AG04450 (cell line): ENCODE measurements at places on chromosomes 2 and 18. TPM values are rescaled to one million over a fixed set of nuclear protein-coding genes. Genes with fewer than 3 reads are reported as not detected.

DNA sequence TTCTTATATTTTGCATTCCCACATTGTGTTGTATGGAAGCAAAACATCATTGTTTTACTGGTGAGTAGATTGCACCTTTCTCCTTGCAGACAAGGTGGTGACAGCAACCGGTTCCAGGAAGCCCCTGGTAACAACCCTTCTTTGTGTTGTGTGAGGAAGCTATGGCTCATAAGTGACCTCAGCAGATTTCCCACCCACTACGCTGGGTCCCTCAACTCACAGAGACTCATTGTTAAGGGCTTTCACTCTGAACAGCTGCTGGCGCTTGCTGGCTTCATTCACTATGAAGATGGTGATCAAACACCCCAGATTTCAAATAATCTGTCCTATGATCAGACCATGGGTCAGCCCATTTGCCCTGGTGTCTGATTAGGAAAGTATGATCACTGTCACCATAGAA, 53.4 kb downstream of the WIPF1 start:
- DNase-seq = no peak

DNA sequence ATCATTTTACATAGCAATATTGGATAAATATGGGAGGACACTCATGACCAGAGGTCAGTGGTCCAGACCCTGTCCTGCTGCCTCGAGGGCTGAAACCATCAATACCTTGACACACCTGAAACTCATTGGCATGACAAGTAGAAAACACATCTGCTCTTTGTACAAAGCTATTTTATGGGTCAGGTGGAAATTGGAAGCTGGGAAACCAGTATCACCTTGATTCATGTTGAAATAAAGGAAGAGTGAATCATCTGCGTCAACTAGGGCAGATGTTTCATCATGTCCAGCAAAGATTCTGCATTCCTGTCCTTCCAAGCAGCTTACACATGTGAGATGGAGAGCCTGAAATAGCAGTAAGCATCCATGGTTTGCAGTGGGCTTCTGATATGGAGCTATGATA, 80.0 kb upstream of the ERBB4 start:
- no peak for DNase-seq

DNA sequence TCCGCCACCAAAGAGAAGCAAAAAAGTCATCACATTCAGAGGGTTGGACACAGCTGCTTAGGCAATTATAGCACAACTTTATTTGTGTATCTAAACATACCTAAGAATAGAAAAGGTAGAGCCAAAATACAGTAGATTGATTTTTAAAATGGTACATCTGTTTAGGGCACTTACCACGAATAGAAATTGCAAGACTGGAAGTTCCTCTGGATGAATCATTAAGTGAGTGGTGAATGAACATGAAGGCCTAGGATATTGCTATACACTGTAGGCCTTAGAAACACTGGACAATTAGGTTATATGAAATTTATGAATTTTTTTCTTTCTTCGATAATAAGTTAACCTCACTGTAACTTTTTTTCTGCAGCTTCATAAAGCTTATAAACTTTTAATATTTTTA, 687.0 kb downstream of the BCL11A start:
- DNase-seq = no peak

DNA sequence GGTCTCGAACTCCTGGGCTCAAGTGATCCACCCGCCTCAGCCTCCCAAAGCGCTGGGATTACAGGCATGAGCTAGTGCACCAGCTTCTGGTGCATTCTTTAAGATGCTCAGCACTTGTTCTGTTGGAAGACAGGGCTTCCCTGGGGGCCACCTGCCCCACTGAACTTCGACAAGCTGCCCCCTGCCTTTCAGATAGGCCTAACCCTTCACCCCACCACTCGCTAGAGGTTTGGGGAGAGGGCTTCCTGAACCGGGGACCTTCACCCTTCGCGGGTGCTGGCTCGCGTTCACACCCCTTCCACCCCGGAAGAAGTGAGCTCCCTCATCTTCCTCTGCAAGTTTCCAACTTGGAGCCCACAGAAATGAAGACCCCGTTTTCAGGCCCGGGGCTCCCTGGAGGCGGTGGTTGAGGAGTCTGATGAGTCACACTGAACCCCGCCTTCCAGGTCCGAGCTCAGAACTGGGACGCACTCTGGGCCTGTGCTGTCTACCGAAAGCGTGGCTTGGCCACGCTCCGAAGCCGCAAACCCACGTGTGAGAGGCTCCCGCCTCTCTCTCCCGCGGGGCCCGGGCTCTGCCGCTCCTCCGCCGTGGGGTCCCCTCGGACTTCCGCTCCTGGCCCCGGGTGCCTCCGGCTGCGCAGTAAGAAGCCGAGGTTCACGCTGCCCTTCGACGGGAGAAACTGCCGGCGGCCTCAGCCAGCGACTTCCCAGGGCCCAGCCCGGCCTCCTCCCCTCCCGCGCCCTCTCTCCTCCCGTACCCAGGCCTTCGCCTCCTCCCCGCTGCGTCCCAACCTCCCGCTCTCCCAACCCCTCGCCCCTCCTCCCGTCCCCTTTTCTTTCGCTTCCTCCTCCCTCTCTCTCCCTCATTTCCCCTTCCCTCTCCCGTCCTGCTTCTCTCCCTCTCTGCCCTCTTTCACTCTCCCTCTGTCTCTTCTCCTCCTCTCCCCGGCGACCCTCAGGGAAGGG, 47.5 kb upstream of the SP3 start:
- no peak for DNase-seq

MRO gene
- polyA plus RNA-seq = 0.06 and 0.27 TPM in 2 replicates

DNA sequence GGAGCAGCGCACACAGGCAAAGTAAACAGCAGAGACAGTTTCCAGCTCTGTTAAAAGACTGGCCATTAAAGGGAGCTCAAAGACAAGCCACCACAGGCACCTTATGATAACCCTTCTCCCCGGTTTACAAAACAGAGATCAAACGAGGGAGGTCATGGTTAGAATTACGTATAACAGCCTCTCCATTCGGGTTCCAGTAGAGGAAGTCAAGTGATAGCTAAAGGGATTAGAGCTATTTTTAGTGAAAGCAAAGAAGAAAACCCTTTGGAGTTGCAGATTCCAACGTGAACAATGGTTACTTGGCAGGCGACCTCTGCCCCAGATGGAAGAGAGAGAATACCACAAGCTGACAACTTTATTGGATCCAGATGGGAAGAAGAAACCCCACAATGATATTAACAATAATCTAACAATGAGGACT, 31.2 kb upstream of the EDAR start:
- no peak for DNase-seq

TUBB8B gene
- 0.12 TPM in 1 of 2 replicates, not detected in the other for polyA plus RNA-seq

GRCh38 chr18:4765401-4765800, 310.3 kb upstream of the DLGAP1 start:
- no peak for DNase-seq

DNA sequence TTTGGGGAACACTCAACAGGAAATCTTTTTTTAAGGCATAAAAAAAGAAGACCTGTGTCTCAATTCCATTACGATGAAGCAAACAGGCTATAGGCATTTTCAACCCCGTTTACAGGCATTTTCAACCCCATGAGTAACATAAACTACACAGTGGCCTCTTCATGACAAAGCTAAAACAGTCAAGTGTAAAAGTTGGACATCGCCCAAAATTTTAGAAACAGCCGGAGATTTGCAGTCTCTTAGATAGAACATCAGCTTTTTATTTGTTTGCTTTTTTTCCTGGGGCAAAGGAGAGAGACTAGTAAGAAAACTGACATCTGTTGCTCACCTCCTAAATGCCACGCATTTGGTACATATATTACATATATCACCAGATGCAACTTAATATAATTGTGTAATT, 173.7 kb downstream of the CMPK2 start:
- DNase-seq = no peak

DYSF gene
- polyA plus RNA-seq = 0.02 and 0.07 TPM in 2 replicates

DNA sequence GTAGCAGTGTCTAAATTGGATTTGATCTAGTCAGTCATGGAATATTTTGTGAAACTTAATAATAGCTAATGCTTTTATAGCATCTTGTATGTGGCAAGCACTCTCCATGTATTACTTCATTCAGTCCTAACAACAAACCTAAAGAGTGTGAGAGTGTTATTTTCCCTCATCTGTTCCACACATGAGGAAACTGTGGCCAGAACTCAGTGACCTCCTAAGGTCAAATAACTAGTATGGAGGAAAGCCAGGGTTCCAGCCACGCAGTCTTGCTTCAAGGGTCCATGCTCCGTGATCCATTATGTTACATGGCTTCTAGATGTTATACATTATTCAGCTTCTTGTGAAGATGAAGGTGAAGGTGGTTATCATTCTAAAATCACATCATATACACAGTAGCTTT, 45.5 kb downstream of the TWSG1 start:
- peak; percentile 6 for DNase-seq

- no peak for DNase-seq
Observed at GRCh38 chr18:13494871-13495445, 231.4 kb downstream of the FAM210A start.

TM4SF20 gene
- polyA plus RNA-seq = 0.82 and 1.1 TPM in 2 replicates

DNA sequence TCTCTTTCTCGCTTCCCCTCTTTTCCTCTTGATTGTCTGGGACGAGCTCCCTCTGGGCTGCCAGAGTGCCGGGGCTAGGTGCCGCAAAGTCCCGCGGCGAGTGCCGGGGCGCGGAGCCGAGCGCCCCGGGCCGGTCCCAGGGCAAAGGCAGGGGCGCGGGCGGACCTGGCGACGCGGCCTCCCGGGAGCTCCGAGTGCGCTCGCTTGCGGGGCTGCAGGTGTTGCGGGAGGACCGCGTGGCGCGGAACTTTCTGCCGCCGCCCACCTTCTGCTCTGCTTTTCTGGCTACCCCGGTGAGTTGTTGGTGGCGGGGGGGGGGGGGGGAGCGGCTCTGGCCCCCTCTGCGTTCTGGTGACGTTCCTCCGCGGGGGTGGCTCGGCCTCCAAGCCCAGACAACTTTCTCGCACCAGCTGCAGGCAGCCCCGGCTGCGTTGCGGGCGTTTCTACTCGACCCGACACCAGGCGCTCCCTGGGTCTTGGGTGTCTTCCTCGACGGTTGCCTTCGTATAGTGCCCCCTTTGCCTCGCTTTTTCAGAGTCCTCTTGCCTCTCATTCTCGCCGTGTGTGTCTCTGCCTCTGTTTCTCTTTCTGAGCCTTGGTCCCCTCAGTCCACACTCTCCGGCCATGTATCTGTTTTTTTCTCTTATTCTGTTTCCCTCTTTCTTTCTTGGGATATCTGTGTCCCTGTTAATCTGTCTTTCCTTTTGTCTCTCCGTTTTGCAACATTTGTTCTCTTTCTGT, 759 bp downstream of the GALNT13 start:
- no peak for DNase-seq

CFLAR gene
- 32.7 and 36.3 TPM in 2 replicates for polyA plus RNA-seq

DNA sequence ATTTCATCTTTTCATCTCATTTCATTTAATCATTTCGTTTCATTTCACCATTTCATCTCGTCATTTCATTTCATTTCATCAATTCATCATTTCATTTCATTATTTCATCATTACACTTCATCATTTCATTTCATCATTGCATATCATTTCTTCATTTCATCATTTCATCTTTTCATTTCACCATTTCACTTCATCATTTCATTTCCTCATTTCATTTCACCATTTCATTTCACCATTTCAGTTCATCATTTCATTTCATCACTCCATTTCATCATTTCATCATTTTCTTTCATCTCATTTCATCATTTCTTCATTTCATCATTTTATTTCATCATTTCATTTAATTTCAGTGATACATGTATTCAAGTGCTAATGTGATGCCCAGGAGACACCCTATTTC, 127.1 kb downstream of the ANKRD30BL start:
- no peak for DNase-seq

LRP1B gene
- 0.15 TPM in 2 replicates for polyA plus RNA-seq

PASK gene
- 2.0 and 2.4 TPM in 2 replicates for polyA plus RNA-seq

- DNase-seq = no peak
Observed at GRCh38 chr2:205925373-205926337, 160.3 kb downstream of the INO80D start.

DNA sequence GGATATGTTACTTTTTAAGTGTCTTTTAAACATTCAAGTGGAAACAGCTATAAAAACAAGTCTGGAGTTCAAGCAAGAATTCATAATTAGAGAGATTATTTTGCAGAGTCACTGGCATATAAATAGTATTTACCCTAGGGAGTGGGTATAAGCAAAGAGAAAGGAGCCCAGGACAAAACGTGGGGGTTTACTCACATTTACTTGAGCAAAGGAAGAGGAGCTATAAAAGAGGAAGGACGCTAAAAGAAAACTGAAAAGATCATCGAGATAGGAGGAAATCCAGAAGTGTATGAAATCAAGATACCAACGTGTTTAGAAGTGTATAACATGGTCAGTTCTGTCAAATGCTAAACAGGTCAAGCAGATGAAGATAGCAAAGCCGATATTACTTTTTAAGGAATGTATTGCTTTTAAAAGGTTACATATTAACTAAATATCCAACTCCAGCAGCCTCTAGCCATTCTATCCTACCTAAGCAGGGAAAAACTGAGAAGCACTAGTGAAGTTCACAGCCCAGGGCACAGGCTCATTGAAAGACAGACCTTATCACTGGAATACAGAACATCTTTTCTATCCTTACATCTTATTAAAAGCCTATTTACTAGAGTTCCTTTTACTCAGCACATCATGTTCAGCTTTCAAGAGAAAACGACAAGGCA, 8.6 kb downstream of the KANSL1L start:
- DNase-seq = no peak

DNA sequence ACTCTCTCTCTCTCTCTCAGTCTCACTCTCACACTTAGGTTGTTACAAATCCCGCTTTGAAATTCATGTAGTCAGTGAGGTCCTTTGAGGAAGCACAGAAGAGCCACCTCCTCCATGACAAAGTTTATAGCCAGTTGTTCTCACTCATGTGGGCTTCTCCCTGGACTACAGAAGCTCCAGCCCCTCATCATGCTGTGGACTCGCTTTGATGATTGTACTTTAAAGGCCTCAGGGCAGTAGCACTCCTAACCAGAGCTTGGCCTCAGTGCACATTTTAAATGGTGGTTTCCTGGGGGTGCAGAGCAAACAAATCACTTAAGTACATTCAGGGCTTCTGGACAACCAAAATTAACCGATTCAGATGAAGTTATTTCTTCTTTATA, 115.7 kb downstream of the MTCL1 start:
- no peak for DNase-seq
